Neural crest cell (in vitro differentiated cells): ENCODE measurements at places on chromosomes 13 and 19. TPM values are rescaled to one million over a fixed set of nuclear protein-coding genes. Genes with fewer than 3 reads are reported as not detected.

DNA sequence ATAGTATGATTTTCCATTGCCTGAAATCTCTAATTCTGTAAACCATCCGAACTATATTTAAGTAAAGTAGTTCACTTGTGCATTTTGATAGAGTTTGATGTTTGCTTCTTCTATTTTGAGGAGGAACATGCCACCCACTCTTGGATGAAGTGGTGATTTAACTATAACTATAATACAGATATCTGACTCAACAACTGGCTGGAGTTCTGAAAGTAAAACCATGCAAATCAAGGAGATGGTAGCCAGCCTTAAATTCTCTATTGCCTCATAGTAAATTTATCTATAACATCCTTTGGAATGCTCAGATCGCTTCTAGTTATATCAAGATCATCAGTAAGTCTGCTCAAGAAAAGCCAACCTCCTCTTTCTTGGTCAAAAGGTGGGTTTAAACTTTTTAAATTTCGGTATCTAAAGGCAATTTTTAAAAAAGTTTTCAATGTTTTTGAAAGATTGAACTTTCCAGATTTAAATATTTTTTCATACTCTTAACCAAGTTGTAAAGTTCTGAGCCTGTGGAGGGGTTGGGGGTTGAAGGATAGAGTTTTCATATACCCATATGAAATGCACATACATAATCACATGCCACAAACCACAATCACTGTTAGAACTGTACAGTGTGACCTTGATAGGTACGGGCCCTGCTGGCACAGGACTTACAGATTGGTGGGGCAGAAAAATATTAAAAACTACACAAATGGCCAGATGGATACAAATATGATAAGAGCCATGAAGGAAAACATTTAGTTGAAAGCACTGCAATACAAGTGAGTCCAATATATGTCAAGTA lies 90.5 kb upstream of the RFC3 start:
- no peak for DNase-seq
- peaks cover 21% of the 10 kb centered on the region for H3K4me1 ChIP-seq
- no peaks in the 10 kb centered on the region for H3K36me3 ChIP-seq
- no peak overlapping the region for H3K27ac ChIP-seq

ATP1A3 gene
- 22.9 and 23.2 TPM in 2 replicates for total RNA-seq

CEACAM19 gene
- 5.0 and 6.1 TPM in 2 replicates for total RNA-seq

DNA sequence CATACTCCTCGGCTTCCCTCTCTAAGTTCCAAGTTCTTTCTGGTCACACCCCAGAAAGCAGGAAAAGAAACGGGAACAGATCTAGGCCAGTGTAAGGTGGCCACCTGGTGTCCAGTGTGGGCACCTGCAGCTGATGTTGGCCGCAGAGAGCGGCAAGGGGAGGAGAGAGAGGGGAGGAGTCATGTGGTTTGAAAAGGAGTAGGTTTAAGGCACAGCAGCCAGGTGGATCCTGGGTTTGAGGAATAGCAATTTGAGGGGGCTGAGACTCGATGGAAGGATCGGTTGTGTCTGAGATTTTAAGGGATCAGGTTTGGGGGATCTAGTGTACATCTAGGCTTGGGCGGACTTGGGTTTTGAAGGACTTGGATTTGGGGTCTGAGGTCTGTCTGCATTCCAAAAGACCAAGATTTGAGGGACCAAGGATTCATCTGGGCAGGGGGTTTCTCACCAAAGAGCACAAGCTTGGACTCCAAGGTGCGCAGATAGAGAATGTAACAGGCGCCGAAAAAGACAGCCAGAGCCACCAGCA lies 1.2 kb downstream of the RABAC1 start:
- no peaks in the 10 kb centered on the region for H3K36me3 ChIP-seq
- H3K27me3 ChIP-seq = no peaks in the 10 kb centered on the region
- peak; percentile 54 for DNase-seq
- H3K27ac ChIP-seq = no peak overlapping the region

ZNF665 gene
- total RNA-seq = 5.2 and 8.2 TPM in 2 replicates

UNC13A gene
- total RNA-seq = 5.7 and 6.4 TPM in 2 replicates

DNA sequence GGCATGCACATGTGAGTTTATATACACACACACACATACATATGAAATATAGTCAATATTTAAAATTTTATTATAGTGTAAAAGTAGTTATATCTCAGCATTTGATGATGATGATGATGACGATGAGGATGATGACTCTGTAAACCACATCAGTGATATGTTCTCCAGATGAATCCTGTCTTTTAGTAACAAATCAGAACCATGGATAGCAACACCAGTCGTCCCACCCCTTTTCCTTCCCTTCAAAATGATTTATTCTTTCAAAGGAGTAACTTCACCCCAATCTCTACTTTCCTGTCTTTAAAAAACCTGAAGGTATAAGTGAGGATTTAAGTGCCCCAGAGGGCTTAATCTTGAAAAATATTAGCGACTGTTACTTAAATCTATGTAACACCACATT lies 74.1 kb downstream of the DCLK1 start:
- no peak overlapping the region for H3K27ac ChIP-seq
- DNase-seq = no peak
- no peaks in the 10 kb centered on the region for H3K27me3 ChIP-seq
- H3K4me1 ChIP-seq = no peaks in the 10 kb centered on the region
- H3K4me3 ChIP-seq = no peak overlapping the region

DNA sequence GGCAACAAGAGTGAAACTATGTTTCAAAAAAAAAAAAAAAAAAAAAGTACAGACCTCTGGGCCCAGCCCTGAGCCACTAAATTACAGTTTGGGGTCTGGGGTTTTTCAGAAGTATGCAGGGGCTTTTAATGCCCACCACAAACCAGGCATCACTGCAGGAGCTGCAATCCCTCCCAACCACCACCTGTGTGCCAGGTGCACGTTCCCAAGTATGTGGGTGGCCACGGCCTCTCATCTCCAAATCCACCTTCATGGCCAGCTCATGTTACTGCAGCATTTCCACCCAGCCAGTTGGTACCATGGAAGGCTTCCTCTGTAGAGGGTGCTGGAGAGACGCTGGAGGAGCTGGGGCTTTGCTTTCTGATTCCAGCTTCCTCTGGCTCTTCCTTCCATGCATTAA lies 26.5 kb downstream of the CEP89 start:
- no peak overlapping the region for H3K4me3 ChIP-seq
- no peak overlapping the region for H3K27ac ChIP-seq
- no peaks in the 10 kb centered on the region for H3K27me3 ChIP-seq
- DNase-seq = no peak
- H3K36me3 ChIP-seq = peaks cover 25% of the 10 kb centered on the region

- DNase-seq = no peak
- no peaks in the 10 kb centered on the region for H3K4me1 ChIP-seq
- H3K27me3 ChIP-seq = no peaks in the 10 kb centered on the region
Observed at GRCh38 chr13:62537593-62537992, 1121.9 kb upstream of the PCDH20 start.

KRTDAP gene
- total RNA-seq = not detected in 2 replicates

DNA sequence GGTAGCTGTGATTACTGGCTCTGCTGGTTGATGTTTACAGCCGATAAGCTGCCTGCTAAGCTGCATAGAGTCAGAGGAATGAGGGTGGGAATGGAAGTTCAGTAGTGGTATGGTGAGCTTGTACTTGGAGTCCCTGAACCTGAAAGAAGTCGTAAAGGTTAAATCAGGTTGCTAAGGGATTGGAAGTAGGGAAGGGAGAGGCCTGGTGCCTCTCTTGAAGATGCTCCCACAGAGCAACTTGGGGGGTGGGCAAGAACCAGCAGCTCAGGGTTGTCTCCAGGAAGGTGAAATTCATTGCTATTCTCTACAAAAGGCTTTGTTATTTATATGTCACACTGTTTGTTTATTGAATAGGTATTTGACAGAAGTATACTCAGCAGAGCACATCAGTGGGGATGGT lies 73.8 kb upstream of the OLFM4 start:
- peaks cover 28% of the 10 kb centered on the region for H3K27me3 ChIP-seq
- peaks cover 41% of the 10 kb centered on the region for H3K4me1 ChIP-seq
- peak overlapping the region; percentile 63 for H3K27ac ChIP-seq
- H3K36me3 ChIP-seq = no peaks in the 10 kb centered on the region
- peak overlapping the region; percentile 1 for H3K4me3 ChIP-seq

DNA sequence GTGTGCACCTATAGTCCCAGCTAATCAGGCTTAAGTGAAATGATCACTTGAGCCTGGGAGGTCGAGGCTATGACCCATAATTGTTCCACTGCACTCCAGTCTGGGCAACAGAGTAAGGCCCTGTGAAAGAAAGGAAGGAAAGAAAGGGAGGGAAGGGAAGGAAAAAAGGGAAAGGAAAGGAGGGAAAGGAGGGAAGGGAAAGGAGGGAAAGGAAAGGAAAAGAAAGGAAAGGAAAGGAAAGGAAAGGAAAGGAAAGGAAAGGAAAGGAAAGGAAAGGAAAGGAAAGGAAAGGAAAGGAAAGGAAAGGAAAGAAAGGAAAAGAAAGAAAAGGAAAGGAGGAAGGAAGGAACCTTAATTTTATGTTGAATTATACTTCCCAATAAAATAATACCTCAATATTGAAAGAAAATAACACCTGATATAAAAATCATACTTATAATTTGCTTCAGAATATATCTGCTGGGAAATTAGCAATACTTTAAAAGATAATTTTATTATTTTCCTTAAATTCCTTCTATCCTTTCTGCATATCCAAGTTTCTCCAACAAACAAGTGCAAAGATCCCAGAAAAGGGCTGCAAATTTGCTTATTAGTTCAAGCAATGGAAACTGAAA lies 177.3 kb downstream of the KLF12 start:
- no peak for DNase-seq
- no peak overlapping the region for H3K27ac ChIP-seq
- H3K27me3 ChIP-seq = no peaks in the 10 kb centered on the region
- H3K4me3 ChIP-seq = no peak overlapping the region
- H3K4me1 ChIP-seq = peaks cover 18% of the 10 kb centered on the region

GRCh38 chr13:112469071-112469745 lies 93.1 kb downstream of the SPACA7 start:
- H3K4me1 ChIP-seq = no peaks in the 10 kb centered on the region
- peaks cover 10% of the 10 kb centered on the region for H3K36me3 ChIP-seq
- H3K27ac ChIP-seq = no peak overlapping the region
- no peak for DNase-seq
- no peak overlapping the region for H3K4me3 ChIP-seq
- H3K27me3 ChIP-seq = no peaks in the 10 kb centered on the region

POSTN gene
- total RNA-seq = 93.0 and 97.0 TPM in 2 replicates

BRSK1 gene
- total RNA-seq = 50.0 and 50.7 TPM in 2 replicates

DNA sequence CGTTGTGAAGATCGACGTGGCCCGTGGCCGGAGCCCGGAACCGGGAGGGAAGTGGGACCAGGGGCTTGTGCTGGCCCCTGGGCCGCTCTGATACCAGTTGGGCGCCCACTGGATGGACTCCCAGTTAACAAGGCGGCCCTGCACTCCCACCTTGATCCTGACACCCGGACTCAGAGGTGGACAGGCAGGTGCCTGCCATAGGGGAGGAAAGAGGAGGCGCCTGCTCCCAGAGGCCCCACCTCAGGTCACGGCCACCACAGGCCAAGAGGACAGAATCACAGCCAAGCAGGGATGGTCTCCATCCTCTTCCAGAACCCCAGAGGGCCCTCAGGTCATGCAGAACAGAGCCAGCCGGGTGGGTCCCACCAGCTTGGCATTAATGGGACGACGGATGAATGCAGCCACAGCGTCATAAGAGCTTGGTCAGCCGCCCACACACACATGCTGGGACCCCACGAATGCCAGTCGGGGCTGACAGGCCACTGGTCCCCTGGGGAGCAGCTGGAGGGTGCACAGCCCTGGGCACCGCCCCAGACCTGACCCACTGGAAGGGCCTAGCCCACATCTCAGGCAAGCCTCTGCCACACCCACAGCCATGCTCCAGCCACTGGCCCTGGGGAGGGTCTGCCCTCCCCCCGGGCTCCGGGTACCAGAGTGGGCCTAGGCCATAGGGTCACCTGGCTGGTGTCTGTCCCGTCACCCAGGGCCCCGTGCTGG lies 9.6 kb upstream of the KLF16 start:
- H3K27ac ChIP-seq = no peak overlapping the region
- H3K27me3 ChIP-seq = no peaks in the 10 kb centered on the region
- peaks cover 25% of the 10 kb centered on the region for H3K4me1 ChIP-seq
- H3K4me3 ChIP-seq = peak overlapping the region; percentile 31

SOX1 gene
- 41.2 and 41.4 TPM in 2 replicates for total RNA-seq

GRCh38 chr13:48398450-48399095 lies 14.3 kb downstream of the LPAR6 start:
- no peak overlapping the region for H3K27ac ChIP-seq
- no peaks in the 10 kb centered on the region for H3K27me3 ChIP-seq
- no peak overlapping the region for H3K4me3 ChIP-seq
- no peak for DNase-seq

GRCh38 chr13:106523576-106523975 lies 11.9 kb downstream of the EFNB2 start:
- H3K27ac ChIP-seq = no peak overlapping the region
- H3K4me1 ChIP-seq = peaks cover 93% of the 10 kb centered on the region
- peak overlapping the region; percentile 29 for H3K4me3 ChIP-seq
- peaks cover 8% of the 10 kb centered on the region for H3K36me3 ChIP-seq

DNA sequence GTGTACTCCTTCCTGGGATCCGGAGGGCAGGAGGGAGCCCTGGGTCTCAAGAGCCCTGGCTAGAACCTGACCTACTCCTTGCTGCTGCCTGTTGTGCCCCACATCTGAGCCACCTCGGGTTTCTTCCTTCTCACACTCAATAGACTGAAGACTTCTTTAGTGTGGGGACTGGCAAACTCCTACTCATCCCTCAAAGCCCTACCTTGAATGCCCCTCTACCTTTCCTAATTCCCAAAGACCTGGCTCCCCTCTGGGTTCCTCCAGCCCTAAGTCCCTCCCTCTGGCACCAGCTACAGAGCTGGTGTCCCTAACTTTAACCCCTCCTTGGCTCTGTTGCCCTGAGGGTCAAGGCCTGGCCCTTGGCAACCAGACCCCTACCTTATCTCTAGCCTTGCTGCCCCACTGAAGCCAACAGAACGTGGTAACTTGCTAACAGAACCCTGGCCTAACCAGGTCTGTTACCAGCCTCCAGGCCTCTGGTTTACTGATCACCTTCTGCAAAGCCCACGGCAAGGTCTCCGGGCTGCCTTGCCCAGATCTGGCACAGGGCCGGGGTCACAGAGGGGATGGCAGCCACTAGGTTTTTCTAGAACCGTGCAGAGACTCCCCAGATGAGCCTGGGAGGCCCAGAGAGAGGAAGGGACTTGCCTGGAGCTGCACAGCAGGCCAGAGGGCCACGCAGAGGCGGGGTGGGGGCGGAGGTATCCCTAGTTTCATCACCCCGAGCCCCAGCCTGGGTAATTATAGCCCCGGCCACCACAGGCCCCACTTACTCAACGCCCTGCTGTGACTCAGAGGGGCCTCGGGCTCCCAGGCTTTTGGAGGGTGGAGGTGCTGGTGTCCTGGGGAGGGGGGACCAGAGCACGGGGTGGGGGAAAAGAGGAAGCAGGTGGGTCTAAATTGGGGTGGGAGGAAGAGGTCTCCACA lies 15.3 kb downstream of the ZBTB7A start:
- no peak for DNase-seq
- no peak overlapping the region for H3K27ac ChIP-seq
- peaks cover 3% of the 10 kb centered on the region for H3K27me3 ChIP-seq
- peaks cover 10% of the 10 kb centered on the region for H3K36me3 ChIP-seq

- peaks cover 33% of the 10 kb centered on the region for H3K4me1 ChIP-seq
- no peaks in the 10 kb centered on the region for H3K36me3 ChIP-seq
- H3K4me3 ChIP-seq = no peak overlapping the region
- DNase-seq = no peak
- no peak overlapping the region for H3K27ac ChIP-seq
Observed at GRCh38 chr13:106385654-106386053, 149.8 kb downstream of the EFNB2 start.

- H3K4me1 ChIP-seq = no peaks in the 10 kb centered on the region
- no peak overlapping the region for H3K4me3 ChIP-seq
- H3K27ac ChIP-seq = no peak overlapping the region
- H3K27me3 ChIP-seq = no peaks in the 10 kb centered on the region
- H3K36me3 ChIP-seq = peaks cover under 1% of the 10 kb centered on the region
Observed at GRCh38 chr13:73704587-73704986, 429.6 kb downstream of the KLF12 start.

CCL25 gene
- not detected in 2 replicates for total RNA-seq
